ENCODE measurements at places on chromosomes 3 and 15. TPM values are rescaled to one million over a fixed set of nuclear protein-coding genes. Genes with fewer than 3 reads are reported as not detected.

GRAMD2A gene
- 0.98 TPM for total RNA-seq

SLC38A3 gene
- 0.29 TPM for total RNA-seq

- DNase-seq, result no peak
Observed at GRCh38 chr3:6521369-6522113, 339.4 kb upstream of the GRM7 start.

DNA sequence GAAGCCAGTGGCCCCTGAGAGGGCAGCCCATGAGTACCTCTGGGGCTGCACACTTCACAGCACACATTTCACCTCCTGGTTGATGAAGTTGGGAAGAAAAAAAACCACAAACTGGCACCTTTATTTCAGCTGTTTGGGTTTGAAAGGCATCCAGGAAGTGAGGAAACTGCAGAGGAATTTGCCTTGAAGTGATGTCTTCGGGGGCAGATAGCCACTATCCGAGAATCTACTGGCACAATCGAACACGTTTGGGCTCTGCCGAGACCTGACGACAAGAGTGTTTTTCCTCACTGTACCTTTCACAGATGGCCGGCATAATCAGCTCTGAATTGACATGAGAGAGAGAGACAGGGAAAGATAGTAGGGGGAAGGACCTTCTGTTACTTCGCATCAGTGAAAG lies 59.7 kb downstream of the LRIG1 start:
- DNase-seq, result no peak

- no peak for DNase-seq
Observed at GRCh38 chr3:134364936-134365765, 9.1 kb downstream of the AMOTL2 start.

- DNase-seq, result no peak
Observed at GRCh38 chr15:28273873-28274610, 47.9 kb downstream of the HERC2 start.

- DNase-seq, result no peak
Observed at GRCh38 chr3:99711351-99711750, 73.0 kb downstream of the COL8A1 start.

DNA sequence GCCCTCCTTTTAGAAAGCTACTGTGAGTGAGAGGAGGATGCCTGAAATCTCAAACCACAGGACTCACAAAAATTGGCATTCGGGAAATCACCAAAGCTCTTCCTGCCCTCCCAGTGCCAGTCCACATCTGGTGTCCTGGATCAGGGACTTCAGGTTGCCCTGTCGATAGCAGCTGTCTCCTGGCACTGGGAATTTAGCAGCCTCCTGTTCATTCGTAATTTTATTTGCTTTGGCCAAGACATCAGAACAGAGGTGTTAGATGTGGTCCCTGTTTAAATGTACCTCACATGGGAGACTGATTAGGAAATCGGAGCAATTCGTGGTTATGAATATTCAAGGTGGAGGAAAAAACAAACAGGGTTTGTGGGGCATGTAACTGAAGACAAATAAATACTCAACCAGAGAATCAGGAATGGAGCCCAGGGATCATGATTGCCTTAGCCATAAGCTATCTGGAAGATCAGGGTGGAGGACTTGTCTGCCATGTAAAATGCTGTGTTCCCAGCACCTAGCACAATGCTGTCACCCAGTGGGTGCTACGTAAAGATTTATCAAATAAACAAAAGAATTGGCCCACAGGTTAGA lies 265.2 kb upstream of the PROK2 start:
- no peak for DNase-seq
